ENCODE measurements at places on chromosomes 16 and 17.

DNA sequence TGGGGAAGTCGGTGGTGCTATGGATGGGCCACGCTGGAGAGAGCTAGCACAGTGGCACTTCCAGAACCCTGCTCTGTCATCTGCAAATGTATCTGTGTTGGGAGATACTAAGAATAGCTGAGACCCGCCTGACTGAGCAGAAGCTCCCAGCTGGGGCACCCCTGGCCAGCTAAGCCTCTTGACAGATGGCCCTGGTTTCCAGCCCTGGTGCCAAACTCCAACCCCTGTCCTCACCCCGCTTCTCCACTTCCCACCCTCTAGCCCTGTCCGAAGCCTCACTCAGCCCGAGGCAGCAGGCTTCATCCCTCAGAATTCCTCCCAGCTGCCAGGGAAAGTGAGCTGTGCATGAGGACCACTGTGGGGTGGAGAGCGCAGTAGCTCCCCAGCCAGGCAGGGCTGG is 124.4 kb downstream of the CCDC144A start:
- no peak for DNase-seq

GRCh38 chr16:70437582-70438557 is 1.0 kb downstream of the ST3GAL2 start:
- no peak for DNase-seq

- DNase-seq: no peak
These were observed 115.9 kb upstream of the CIBAR2 start for GRCh38 chr16:85227946-85228862.

GRCh38 chr16:9395958-9396359 is 304.5 kb downstream of the HAPSTR1 start:
- no peak for DNase-seq

DNA sequence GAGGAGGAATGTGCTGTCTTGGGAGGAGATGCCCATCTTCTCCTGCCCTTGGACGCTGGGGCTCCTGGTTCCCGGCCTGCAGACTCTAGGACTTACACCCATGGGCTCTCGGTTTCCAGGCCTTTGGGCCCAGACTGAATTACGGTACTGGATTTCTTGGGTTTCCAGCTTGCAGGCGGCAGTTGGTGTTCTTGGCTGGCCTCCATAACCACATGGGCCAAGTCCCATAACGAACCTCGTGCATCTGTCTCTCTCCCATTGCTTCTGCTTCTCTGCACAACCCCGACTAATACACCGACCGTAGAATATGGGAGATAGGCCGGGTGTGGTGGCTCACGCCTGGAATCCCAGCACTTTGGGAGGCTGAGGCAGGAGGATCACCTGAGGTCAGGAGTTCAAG is 162.6 kb downstream of the SDK2 start:
- no peak for DNase-seq

DNA sequence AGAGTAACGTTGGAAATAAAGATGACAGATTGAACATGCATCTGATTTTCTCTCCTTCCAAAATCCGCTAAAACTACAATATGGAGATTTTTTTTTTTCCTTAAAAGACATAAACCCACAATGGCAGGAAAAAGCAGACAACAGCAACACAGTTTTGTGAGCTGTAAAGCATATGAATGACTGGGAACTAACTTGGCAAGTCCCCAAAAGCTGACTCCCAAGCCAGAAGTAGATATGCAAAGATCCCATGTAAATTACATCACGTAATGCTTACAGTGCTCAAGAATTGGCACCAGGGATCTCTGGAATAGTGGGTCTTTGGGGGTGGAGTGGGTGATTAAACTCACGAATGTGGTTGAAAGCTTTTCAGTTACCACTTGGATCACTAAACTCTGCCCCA is 106.6 kb downstream of the ELAC2 start:
- DNase-seq: no peak

DNA sequence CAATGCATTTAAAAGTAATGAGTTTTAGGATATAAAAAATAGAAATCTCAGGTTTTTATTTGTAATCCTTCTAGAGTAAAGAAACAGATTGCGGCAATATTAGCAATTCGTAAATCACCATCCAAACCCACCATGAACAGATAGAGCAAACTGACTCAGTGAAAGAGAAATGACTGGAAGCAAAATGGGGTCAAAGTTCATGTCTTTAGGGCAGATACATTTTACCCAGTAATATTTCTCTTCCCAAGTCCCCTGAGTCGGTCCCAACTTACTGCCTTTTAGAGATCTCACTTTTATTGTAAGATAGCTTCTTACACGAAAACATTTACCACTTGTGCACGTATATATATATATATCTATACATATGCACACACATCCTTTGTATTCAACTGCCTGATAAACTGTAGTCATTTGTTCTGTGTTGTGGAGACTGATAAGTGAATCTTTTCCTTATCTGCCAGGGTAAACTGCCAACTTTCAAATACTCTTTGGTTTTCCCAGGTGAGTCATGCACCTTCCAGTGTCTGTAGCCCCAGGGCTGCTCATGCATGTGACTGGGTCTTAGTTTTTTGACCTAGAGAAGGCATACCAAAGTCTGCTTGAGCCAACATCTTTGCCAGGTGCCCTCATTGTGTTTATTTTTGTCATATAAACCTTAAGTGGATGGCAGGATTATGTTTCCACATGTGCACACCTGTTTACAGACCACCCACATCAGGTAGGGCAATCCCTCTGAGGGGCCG is 7.8 kb upstream of the IRF8 start:
- DNase-seq: no peak

- DNase-seq: no peak
These were observed 524.4 kb upstream of the CDH5 start for GRCh38 chr16:65842067-65842466.

- DNase-seq: no peak
These were observed 1.2 kb upstream of the TMEM204 start for GRCh38 chr16:1532081-1532760.

DNA sequence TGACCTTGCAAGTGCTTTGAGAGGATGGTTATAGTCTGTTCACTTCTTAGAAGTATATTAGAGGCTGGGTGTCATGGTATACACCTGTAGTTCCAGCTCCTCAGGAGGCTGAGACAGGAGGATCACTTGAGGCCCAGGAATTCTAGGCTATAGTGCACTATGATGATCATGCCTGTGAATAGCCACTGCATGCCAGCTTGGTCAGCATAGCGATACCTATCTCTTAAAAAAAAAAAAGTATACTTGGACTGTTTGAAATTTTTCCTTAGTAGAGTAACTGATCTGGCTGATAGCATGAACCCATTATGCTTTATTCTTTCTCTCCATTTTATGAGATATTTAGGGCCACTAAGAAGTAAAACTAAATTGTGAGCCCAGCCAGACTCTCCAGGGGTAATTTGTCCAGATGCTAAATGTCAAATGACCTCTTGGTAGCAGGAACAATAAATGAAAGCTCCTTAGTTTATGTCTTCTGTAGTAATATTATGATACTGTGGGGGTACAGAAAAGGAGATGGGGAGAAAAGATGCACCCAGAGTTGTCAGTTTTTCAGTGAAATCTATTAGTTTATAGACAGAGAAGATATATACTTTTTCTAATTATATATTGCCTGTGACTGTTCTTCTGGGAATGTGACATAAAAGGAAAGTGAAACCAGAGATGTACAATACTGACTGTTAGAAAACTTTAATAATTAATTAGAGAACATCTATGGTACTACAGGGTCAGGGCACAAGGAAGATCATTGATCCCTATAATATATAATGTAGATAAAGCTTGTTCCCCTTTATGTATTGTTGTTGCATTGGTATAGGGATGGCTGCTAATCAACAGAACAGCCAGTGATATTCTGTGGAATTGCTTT is 335.3 kb upstream of the TBX2 start:
- DNase-seq: no peak

DNA sequence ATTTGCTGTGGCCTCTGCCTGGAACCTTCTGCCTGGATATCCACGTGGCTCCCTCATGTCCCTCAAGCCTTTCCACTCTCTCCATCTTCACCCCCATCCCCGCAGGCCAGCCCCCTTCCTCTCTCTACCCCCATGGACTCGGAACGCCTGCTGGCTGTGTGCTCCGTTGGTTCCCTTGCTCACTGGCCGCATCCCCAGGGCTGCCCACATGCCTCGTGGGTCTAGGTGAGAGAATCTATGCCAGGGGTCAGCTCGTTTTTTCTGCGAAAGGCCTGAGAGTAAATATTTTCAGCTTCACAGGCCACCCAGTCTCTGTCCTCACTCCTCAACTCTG is 12.0 kb downstream of the SLC5A10 start:
- DNase-seq: no peak

DNA sequence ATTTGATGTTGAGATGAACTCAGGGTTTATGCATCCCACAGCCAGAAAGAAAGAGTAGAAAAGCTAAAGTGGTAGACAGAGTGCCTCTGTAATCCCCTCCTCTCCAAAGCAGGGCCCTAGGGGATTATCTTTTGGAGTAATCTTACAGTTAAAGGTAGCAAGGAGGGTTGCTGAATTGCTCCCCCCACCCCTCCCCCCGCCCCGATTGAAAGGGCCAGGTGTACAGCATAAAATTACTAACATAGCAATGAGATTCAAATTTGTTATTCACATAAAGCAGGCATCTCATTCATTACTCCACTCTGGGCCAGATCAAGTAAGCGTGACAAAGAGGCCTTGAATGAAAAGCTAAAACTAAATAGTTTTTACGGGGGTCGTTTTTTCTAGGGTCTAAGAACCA is 72.7 kb downstream of the STH start:
- DNase-seq: no peak

DNA sequence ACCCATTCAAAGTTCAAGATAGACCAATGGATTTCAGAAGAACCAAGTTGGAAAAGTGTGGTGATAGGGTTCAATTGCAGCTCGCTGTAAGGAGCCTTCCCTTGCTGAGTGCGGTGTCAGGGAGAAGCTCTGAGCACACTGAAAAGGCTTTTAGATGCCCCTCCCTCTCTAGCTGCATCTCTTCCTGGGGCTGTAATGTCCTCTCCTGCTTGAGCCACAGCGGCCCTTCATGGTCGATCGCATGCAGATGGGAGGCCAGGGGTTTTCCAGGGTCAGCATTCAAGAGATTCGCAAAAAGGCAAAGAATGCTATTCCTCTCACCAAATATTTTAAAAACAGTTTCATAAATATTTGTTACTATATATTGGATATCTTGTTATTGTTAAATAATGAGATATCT is 23.7 kb downstream of the ZC3H18 start:
- DNase-seq: no peak

DNA sequence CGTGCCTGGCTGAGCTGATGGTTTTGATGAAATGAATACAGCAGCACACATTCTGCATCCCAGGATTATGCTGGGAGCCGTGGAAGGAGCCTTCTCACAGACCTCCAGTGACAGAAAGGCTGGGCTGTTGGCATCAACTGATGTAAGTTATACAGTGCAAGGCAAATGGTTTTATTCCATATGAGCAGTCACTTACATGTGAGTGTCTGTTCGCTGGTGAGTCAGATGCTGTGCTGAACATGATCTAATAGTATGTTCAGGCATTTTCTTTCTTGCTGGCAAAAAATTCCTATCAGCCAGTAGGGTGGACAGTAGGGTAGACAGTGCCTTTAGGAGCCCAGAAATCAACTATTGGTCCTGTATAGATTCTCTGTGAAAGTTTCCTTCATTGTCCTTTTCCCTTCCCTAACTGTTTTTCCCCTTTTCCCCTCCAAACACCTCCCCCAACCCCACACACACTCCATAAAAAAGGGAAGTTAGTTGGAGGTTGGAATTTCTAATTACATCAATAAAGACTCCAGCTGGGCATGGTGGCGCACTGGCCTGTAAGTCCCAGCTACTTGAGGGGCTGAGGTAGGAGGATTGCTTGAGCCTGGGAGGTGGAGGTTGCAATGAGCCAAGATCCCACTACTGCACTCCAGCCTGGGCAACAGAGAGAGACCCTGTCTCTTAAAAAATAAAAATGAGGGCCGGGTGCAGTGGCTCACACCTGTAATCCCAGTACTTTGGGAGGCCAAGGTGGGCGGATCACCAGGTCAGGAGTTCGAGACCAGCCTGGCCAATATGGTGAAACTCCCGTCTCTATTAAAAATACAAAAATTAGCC is 36.2 kb downstream of the LDHD start:
- DNase-seq: no peak

- DNase-seq: no peak
These were observed 29.7 kb upstream of the OR1A2 start for GRCh38 chr17:3167574-3167973.

DNA sequence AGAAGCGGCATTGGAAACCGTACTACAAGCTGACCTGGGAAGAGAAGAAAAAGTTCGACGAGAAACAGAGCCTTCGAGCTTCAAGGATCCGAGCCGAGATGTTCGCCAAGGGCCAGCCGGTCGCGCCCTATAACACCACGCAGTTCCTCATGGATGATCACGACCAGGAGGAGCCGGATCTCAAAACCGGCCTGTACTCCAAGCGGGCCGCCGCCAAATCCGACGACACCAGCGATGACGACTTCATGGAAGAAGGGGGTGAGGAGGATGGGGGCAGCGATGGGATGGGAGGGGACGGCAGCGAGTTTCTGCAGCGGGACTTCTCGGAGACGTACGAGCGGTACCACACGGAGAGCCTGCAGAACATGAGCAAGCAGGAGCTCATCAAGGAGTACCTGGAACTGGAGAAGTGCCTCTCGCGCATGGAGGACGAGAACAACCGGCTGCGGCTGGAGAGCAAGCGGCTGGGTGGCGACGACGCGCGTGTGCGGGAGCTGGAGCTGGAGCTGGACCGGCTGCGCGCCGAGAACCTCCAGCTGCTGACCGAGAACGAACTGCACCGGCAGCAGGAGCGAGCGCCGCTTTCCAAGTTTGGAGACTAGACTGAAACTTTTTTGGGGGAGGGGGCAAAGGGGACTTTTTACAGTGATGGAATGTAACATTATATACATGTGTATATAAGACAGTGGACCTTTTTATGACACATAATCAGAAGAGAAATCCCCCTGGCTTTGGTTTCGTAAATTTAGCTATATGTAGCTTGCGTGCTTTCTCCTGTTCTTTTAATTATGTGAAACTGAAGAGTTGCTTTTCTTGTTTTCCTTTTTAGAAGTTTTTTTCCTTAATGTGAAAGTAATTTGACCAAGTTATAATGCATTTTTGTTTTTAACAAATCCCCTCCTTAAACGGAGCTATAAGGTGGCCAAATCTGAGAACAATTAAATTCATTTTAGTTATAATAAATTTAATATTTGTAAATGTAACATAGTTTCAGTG is 1.7 kb downstream of the HEXIM1 start:
- no peak for DNase-seq

DNA sequence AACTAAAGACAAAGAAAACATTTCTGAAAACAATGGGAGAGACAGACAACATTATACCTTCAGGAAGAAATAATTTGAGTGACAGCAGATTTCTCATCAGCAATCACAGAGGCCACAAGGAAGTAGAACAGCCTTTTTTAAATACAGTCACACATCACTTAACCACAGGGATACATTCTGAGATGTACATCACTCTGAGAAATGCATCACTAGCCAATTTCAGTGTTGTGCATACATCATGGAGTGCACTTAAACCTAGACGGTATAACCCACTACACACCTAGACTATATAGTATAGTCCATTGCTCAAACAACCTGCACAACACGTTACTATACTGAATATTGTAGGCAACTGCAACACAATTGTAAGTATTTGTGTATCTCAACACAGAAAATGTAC is 24.9 kb upstream of the ALOX12 start:
- no peak for DNase-seq

- no peak for DNase-seq
These were observed 94.9 kb downstream of the RBFOX3 start for GRCh38 chr17:79515646-79516571.

GRCh38 chr17:55567240-55568214 is 56.3 kb upstream of the SMIM36 start:
- DNase-seq: no peak

All from CMK (cell line).